ENCODE measurements at places on chromosomes 5 and 9. TPM values are rescaled to one million over a fixed set of nuclear protein-coding genes. Genes with fewer than 3 reads are reported as not detected.
A peak's percentile ranks its signal among the peaks of the same experiment; 100 is the strongest.

DNA sequence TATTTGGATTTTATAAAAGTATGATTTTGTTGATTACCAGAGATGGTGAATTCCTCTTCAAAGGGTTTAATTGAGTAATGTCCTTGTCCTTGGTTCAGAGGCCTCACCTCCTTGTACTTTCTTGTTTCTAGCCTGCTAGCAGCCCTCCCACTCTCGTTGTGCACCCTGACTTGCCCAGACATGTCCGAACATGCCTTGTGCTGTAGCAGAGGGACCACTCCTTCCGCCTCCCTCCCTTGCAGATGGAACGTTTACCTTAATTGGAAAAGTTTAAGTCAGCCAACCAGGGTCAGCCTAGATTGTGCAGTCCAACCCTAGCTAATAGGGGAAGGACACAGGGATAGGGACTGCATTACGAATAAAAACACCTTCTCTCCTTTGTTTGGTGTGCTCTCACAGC, 406.9 kb upstream of the NMUR2 start:
- H3K27ac ChIP-seq = no peak overlapping the region
- H3K27me3 ChIP-seq = no peaks in the 10 kb centered on the region
- no peak overlapping the region for H3K4me3 ChIP-seq
- H3K36me3 ChIP-seq = no peaks in the 10 kb centered on the region

DNA sequence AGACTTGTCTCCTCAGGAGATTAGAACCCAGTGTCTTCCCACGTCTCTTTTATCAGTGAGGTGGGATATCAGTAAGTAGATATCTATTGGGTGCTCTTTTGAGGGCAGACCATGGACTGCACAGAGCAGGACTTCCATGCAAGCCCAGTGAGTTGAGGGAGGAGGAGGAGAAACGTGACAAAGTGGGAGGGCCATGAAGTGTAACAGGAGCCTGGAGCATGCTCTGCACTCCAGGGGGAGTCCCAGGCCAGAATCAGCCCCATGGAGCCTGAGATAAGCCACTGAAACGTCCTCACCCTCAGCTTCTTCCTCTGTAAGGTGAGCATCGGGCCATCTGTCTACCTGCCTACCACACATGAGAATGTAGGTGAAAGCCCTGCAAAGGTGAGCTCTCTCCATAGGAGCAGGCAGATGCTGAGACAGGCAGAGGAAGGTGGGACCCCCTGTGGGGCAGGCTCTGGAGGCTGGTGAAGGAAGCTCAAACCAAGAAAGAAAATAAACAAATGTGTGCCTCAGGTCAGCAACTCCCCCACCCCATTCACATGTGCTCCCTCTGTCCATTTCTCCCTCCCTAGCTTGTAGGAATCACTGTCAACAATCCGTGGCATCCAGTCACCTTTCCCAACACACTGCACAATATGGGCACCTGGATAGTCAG, 87.4 kb downstream of the NRG2 start:
- H3K27me3 ChIP-seq = no peaks in the 10 kb centered on the region
- DNase-seq = peak; percentile 80
- no peak overlapping the region for H3K27ac ChIP-seq

DNA sequence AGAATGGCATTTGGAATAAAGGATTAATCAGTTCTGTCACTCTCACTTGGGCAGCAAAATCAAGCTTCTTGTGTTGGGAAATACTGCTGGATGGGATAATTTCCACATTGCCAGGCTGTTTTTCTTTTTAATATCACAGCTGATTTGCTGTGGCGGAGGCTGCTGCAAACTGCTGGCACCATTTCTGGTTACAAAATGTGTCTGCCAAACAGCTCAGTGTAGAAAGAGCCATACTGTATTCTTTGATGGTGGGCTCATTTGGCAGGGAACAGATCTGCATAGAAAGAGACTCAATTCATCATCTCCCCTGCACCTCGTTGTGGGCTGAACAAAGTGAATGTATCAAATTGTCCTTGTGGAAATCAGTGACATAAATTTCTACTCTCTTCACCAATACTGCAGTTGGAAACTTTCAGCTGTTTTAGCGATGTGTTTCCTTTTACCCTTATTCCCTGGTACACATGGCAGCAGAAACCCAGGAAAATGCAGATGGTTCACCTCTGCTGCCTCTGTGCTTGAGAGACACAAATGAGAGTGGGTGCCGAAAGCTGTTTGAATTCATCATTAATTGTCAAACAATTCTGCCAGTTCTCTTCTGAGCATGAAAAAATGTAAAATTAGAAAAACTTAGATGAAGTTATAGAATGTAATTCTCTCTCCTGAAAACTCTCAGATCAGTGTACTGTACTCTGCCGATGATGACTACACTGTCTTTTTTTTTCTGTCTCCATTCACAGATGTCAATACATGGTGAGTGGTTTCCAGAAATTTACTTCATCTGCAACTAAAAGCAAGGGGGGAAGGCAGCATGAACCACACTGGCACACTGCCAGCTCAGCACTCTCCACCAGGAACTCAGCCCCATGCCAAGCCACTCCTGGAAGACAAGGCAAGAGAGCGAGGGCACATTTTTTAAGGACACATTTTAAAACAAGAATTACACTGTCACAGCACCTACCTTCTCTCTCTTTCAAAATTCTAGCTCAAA, 75.0 kb downstream of the HMHB1 start:
- H3K36me3 ChIP-seq = no peaks in the 10 kb centered on the region
- no peak overlapping the region for H3K27ac ChIP-seq
- no peak for DNase-seq
- peaks cover 19% of the 10 kb centered on the region for H3K4me1 ChIP-seq
- H3K27me3 ChIP-seq = no peaks in the 10 kb centered on the region

GRCh38 chr9:8552732-8553131, 753.2 kb upstream of the DMAC1 start:
- no peak overlapping the region for H3K27ac ChIP-seq
- H3K27me3 ChIP-seq = no peaks in the 10 kb centered on the region
- no peak overlapping the region for H3K4me3 ChIP-seq
- DNase-seq = no peak
- no peaks in the 10 kb centered on the region for H3K36me3 ChIP-seq

The FOXD4L6 gene
- not detected for total RNA-seq

The NIM1K gene
- total RNA-seq = 1.7 TPM

The NEUROG1 gene
- total RNA-seq = not detected

The PCDHGA5 gene
- total RNA-seq = 4.3 TPM

The OGN gene
- total RNA-seq = 16.6 TPM

The RANBP3L gene
- total RNA-seq = 2.8 TPM
